Hypothalamus (tissue), 51 donors: ENCODE measurements at places on chromosomes 7 and 10.

DNA sequence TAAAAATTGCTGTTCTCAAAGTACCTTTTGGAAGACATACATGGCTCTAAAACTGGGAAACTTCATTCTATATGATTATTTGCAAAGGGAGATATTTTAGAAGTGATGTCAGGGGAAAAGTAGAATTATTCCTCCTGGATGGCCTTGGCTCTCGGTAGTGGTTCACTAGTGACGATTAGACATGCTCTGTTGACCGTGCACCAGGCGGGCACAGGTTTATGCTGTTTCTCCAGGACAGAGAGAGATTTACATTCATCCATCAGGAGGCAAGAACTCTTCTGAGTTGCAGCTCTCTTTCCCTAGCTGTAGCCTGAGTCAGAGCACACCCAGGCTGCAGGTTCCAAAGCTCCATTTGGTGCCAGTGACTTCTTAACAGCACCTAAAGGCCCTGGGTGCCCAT is 184.9 kb upstream of the WDR11 start:
- DNase-seq = no peak

- DNase-seq = no peak
Observed at GRCh38 chr10:121683816-121684215, 85.6 kb upstream of the FGFR2 start.

DNA sequence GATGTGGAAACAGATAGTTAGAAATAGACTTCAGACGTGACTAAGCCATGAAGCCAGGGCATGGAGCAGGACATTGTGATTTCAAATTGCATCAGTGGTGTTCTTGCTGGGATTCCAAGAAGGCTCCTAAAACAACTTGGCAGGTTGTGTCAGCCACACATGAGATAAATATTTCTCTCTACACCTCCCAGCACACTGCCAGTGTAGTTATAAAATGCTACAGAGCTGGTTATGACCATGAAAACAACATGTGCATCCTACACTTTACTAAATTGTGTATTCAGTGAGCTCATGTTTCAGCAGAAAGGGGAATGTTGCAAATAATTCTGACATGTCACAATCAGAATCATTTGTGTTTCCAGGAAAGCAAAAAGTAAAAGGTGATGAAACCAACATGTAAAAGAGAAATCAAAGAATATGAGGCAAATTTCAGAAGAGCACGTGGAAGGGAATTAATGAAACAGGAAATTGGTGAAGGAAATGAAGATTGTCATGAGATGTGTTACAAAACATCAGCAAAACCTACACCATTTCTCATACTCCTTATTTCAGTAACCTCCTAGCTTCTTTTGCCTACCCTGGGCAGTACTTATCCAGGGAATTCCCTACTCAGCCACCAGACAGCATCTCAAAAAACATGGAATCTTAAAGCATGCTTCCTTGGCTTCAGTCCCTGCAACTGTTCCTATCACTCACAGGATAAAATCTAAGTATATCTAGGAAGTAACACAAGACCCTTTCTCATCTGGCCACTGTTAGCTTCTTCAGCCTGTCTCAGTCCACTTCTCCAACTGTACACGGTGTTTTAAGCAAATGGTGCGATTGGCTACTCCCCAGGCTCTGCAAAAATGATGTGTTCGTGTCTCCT is 5.8 kb upstream of the CYP3A7 start:
- no peak for DNase-seq

DNA sequence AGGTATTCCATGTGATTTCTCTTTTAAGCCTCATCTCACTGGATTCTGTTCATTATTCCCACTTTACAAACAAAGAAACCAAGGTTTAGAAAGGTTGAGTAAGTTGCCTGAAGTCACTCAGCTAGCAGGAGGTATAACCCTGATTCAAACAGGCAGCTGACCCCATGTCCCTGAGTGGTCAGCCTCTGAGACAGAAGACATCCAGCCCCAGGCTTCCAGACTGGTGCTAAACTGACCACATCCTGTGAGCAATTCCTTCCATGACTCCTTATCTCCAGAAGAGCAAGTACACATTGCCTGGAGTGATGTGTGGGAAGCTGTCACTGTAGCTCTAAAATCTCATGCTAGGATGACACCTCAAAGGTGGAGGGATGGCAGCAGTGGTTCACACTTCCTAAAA is 3.7 kb downstream of the PLPP4 start:
- no peak for DNase-seq

DNA sequence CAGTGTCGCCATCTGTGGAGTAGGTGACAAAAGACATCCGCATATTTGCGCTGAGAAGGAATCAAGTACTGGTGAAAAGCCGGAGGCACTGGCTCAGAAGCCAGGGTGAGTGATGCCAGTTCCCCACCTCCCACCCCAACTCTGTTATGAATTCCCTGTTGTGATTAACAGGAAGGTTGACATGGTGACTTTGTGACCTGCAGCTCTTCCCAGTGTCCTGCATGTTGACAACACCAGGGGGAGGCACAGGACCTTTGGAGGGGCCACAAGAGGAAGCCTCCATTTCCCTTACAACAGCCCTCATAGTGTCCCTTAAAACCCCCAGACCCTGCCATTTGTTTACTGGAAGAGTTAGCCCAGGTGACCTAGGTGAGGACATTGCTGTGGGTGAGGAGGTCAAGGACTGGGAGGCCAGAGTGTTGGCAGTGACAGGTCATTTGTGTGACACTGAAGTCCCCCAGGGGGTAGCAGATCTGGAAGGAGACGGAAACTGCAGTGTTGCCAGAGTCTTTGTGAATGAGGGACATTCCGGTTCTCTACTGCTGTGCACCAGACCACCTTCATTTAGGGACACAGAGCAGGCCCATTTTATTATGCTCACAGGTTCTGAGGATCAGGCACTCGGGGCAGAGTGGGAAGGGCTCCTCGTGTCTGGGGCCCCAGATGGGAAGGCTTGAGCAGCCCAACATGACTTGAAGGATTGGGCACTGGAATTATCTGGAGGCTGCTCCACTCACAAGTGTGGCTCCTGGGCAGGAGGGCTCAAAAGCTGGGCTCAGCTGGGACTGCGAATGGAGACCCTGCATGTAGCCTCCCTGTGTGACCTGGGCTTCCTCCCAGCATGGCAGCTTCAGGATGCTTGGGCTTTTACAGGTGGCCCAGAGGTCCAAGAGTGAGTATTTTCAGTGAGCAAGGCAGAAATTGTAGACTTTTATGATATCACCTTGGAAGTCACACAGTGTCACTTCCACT is 13.0 kb upstream of the ANTXRL start:
- no peak for DNase-seq
